ENCODE measurements at places on chromosomes 1 and 21. TPM values are rescaled to one million over a fixed set of nuclear protein-coding genes. Genes with fewer than 3 reads are reported as not detected.

Gene UBXN10
- total RNA-seq = 2.6 TPM

Gene NPL
- total RNA-seq = 4.9 TPM

Gene OR2T12
- total RNA-seq = not detected

Gene RIPK4
- 14.7 TPM for total RNA-seq

Gene EXTL1
- total RNA-seq = 7.1 TPM

DNA sequence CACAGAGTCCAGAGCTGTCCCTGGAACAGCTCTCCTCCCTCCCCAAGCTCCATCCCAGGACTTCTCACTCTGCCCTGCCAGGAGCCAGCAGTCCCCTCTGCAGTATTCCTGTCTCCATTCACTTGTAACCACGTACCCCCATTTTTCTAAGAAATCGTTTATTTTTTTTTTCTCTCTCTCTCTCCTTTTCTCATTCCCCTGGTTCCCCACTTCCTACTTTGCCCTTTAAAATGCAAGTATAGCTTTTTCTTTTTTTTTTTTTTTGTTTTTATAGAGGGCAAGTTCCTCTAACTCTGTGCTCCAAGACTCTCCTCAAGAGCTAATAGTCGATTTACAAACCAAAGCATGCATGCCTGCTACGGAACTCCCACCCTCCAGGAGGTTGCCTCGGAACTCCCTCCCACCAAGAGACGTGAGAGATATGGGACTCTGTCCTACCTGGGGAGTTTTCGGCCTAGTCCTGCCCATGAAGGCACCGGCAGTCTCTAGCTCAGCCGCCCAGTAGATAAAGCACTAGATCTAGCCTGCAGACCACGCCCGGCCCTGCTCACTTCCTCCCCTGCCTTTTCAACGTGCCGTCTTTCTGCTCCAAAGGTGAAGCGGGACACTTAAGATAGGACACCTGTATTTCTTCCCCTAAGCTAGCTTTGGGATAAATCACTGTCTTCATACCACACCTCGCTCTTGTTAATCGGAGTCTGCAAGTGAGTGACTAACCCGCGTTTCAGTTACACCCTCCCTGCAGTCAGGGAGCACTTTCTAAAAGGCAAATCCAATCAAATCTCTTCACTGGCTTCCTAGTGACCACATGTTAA, 27.7 kb downstream of the TNFRSF9 start:
- H3K27me3 ChIP-seq = peaks cover 17% of the 10 kb centered on the region
- H3K36me3 ChIP-seq = no peaks in the 10 kb centered on the region
- H3K4me1 ChIP-seq = peaks cover 4% of the 10 kb centered on the region
- no peak overlapping the region for H3K27ac ChIP-seq

DNA sequence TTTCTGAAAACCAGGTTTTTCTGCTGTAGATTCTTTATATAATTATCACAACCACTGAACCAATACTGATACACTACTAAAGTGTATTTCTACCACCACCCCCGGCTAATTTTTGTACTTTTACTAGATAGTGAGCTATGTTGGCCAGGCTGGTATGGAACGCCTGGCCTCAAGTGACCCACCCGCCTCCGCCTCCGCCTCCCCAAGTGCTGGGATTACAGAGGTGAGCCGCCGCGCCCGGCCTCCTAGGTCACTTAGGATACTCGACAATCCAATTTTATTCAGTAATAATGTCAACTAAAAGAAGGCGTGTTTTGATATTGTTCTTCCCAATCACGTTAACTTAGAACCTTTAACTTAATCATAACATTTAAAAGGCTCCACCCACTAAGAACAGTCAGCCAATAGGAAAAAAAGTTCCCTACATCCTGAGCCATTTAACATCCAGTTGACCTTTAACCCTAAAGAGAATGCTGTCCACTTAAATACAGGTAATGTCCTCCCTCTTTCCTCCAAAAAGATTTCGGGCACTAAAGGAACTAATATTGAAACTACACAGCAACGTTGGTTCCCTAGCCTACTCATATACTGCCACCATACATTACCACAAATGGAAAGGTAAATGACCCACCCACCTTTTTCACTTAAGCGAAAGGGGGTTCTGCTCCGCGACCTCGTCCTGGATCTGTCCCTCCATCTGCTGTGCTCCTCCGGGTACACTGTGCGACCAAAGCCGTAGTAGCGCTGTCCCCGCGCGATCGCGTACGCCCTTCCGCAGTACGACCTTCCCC, 1.2 kb downstream of the RSRP1 start:
- peaks cover 32% of the 10 kb centered on the region for H3K4me1 ChIP-seq
- no peak for DNase-seq
- peak overlapping the region; percentile 95 for H3K4me3 ChIP-seq
- H3K27ac ChIP-seq = peak overlapping the region; percentile 99

DNA sequence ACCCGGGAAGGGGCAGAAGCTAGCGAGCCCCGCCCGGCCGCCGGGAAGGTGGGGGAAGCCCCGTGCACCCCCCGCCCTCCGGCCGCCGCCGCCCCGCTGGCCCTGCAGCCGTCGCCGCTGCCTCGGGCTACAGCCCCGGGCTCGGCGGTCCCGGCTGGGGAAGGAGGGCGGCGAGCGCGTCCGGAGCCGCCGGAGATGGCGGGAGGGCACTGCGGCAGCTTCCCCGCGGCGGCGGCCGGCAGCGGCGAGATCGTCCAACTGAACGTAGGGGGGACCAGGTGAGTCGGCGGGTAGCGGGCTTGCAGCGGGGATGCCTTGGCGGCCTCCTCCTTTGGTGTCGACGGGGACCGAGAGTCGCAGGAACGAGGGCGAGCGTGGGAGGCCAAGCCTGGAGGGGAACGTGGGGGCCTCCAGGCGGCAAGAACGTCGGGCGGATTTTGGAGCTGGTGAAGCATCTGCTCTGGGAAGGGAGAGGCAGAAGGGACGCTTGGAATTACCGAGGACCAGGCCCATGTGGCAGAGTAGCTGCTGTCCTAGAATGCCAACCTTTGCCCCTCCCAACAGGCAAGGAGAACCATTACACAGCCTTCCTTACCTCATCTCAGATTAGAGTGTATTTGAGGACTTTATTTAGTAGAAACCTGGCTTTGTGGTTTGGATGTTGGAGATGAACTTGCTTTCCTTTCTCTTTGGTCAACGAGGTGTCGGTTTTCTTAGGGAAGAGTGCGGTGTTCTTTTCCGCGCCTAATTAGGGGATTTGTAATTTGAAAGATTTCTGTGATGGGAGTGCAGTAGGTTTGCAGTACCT, 591 bp downstream of the KCTD3 start:
- H3K27ac ChIP-seq = peak overlapping the region; percentile 97
- no peaks in the 10 kb centered on the region for H3K27me3 ChIP-seq
- H3K4me3 ChIP-seq = peak overlapping the region; percentile 97
- peak; percentile 71 for DNase-seq
- H3K36me3 ChIP-seq = no peaks in the 10 kb centered on the region
- peaks cover 46% of the 10 kb centered on the region for H3K4me1 ChIP-seq

DNA sequence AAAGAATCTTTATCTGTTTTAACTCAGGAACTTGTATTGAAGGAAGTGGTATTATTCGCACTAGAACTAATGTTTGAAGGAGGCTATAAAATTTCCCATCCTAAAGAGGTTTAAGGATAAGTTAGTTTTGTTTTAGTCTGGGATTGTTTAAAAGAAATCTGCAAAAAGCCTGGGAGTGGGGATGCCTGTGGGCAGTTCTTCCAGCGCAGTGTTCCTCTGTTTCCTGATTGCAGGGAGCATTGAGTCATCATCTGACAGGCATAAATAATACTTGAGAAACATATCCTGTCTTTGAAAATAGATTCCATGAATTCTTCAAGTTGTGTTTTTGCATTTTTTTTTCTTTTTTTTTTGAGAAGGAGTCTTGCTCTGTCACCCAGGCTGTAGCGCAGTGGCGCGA, 350.8 kb upstream of the PTBP2 start:
- DNase-seq = no peak
- no peaks in the 10 kb centered on the region for H3K36me3 ChIP-seq
- H3K27me3 ChIP-seq = no peaks in the 10 kb centered on the region
- peaks cover 12% of the 10 kb centered on the region for H3K4me1 ChIP-seq
- no peak overlapping the region for H3K27ac ChIP-seq
- no peak overlapping the region for H3K4me3 ChIP-seq

GRCh38 chr1:32106663-32107275, 1.1 kb upstream of the KPNA6 start:
- no peaks in the 10 kb centered on the region for H3K27me3 ChIP-seq
- peak overlapping the region; percentile 100 for H3K4me3 ChIP-seq
- H3K27ac ChIP-seq = peak overlapping the region; percentile 37
- H3K4me1 ChIP-seq = peaks cover 21% of the 10 kb centered on the region
- DNase-seq = no peak

DNA sequence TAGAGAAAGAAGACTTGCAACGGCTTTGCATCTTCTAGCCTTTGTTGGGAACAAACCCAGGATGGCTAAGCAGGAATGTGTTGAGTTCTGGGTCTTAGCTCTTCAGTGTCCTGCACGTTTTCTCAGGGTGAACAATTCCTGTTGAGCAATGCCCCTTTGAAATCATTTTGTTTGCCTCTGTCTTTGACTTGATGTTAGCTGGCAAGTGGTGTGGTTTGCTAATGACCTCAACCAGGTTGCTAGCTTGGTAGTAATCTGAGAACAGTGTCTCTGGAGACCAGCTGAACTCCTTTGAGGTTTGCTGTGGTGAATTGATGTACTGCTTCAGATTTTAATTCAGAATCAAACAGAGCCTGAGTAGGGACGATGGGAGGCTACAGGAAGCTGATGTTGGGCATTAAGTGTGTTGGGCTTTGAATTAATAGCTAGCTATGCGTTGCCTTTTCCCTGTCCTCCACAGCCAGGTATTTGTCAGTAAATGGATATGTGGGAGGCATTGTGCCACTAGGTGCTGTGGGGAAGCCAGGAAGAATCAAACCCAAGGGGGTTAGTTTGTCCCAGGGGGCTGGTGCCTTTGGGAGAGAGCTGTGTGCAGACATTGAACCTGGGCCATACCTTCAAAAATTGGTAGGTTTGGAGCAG, 23.3 kb upstream of the SRSF10 start:
- no peak for DNase-seq
- H3K4me3 ChIP-seq = no peak overlapping the region
- no peaks in the 10 kb centered on the region for H3K27me3 ChIP-seq
- H3K27ac ChIP-seq = no peak overlapping the region
- H3K4me1 ChIP-seq = peaks cover 16% of the 10 kb centered on the region
- no peaks in the 10 kb centered on the region for H3K36me3 ChIP-seq

GRCh38 chr1:109983380-109984189, 980 bp upstream of the AHCYL1 start:
- H3K4me3 ChIP-seq = peak overlapping the region; percentile 95
- H3K27ac ChIP-seq = no peak overlapping the region
- peaks cover 6% of the 10 kb centered on the region for H3K36me3 ChIP-seq
- no peaks in the 10 kb centered on the region for H3K27me3 ChIP-seq

DNA sequence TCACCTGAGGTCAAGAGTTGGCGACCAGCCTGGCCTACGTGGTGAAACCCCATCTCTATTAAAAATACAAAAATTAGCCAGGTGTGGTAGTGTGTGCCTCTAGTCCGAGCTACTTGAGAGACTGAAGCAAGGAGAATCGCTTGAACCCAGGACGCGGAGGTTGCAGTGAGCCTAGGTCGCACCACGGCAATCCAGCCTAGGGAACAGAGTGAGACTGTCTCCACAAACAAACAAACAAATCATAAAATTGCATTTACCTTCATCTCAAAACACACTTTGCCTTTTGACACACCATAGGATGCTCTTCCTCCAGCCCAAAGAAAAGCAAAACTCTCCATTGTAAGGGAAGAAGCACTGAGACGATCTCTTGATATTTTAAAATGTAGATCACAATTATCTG, 4.3 kb downstream of the HNRNPU start:
- peak overlapping the region; percentile 48 for H3K27ac ChIP-seq
- H3K4me3 ChIP-seq = peak overlapping the region; percentile 86
- H3K4me1 ChIP-seq = peaks cover 37% of the 10 kb centered on the region

DNA sequence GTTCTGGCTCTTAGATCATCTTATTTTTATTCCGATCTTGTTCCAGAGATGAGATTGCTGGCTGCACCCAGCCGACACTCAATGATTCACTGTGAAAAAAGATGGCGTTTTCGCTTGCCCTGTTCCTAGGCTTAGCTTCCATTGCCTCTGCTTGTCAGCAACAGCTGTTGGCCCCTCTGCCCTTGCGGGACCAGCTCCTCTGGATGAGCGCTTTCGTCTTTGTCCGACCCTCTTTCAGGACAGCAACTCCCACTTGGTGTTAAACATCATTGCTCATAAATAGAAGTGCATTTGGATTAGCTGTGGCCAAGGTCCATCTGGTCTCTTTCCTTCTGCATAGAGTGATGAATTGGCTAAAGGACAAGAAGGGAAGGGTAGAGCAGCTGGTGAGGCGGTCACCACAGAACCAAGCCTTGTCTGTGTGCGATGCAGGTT, 43.5 kb upstream of the SCCPDH start:
- no peak overlapping the region for H3K27ac ChIP-seq
- H3K4me3 ChIP-seq = no peak overlapping the region
- H3K36me3 ChIP-seq = no peaks in the 10 kb centered on the region
- no peaks in the 10 kb centered on the region for H3K27me3 ChIP-seq

- H3K27ac ChIP-seq = no peak overlapping the region
- H3K36me3 ChIP-seq = no peaks in the 10 kb centered on the region
- DNase-seq = peak; percentile 20
- no peaks in the 10 kb centered on the region for H3K4me1 ChIP-seq
Measured at GRCh38 chr1:17880449-17880848, 125.3 kb downstream of the ACTL8 start.

- peaks cover 27% of the 10 kb centered on the region for H3K4me1 ChIP-seq
- no peaks in the 10 kb centered on the region for H3K27me3 ChIP-seq
- no peak overlapping the region for H3K27ac ChIP-seq
- DNase-seq = no peak
- H3K4me3 ChIP-seq = no peak overlapping the region
Measured at GRCh38 chr21:20737227-20737913, 260.8 kb upstream of the NCAM2 start.

GRCh38 chr1:81760477-81761097, 40.1 kb upstream of the ADGRL2 start:
- H3K4me1 ChIP-seq = peaks cover 16% of the 10 kb centered on the region
- H3K27me3 ChIP-seq = no peaks in the 10 kb centered on the region

DNA sequence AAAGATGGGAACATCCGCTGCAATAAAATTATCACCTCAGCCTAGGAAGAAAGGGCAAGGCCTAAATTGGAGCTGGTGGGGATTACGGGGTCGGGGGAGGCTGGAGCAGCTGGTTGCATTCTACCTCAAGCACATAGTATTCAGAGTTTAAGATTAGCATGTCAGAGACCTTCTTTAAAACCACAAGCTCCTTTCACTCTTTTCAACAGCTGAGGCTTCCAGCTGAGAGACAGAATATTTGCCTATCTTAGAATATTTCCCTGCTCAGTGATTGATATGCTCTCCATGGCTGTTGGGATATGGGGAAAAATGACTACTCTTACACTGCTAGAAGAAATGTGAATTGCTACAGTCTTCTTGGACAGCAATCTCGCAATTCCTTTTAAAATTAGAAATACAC, 248.6 kb downstream of the TBX15 start:
- no peaks in the 10 kb centered on the region for H3K4me1 ChIP-seq
- no peak overlapping the region for H3K4me3 ChIP-seq
- H3K27me3 ChIP-seq = peaks cover 17% of the 10 kb centered on the region
- DNase-seq = no peak
- no peak overlapping the region for H3K27ac ChIP-seq
- H3K36me3 ChIP-seq = no peaks in the 10 kb centered on the region

GRCh38 chr1:208748387-208749165, 504.4 kb upstream of the PLXNA2 start:
- peaks cover 43% of the 10 kb centered on the region for H3K27me3 ChIP-seq
- no peak for DNase-seq
- H3K4me3 ChIP-seq = no peak overlapping the region
- H3K36me3 ChIP-seq = peaks cover 2% of the 10 kb centered on the region
- H3K4me1 ChIP-seq = peaks cover 16% of the 10 kb centered on the region

All from mesothelial cell of epicardium (in vitro differentiated cells).